ENCODE measurements at places on chromosomes 7 and 10.
A peak's percentile ranks its signal among the peaks of the same experiment; 100 is the strongest.

DNA sequence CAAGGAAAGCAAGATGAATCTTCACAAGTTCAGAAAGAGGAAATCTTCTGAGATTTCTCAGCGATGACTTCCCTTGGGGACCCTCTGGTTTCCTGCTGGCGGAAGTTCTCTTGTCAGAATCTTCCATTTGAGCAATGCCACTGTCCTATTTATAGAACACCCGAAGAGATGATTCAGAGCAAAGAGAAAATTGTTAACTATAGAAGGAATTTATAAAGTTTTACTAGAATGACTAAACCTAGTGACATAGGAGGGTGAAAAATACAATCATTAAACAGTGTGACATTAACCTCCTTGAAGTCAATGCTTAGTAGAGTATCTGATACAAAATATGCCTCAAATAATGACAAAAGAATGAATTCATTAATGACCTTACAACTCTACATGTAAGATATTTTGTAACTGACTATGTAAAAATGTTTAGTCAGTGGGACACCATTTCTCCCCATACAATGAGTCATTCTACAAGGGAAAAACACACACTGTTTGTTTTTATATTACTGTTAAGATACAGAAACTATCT, 206.5 kb upstream of the CNTNAP2 start:
- DNase-seq = peak; percentile 35

DNA sequence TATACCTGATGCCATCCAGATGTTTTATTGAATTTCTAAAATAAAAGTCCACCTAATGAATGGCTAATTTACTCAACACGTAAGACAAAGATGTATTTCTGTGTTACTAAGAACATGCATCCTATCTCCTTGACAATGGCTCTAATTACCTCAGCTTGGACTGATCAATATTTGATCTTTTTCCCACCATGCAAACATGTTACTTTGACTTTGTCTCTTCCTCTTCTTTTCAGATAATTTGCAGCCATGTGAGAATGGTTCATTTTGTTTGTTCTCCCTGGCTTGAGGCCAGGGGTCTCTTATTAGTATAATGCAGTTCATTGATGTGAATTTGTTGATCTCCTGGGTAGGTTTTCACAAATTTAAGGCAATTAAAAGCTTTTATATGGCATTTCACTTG, 302.1 kb downstream of the ADK start:
- no peak for DNase-seq

GRCh38 chr10:94178475-94179253, 184.1 kb downstream of the NOC3L start:
- no peak for DNase-seq

DNA sequence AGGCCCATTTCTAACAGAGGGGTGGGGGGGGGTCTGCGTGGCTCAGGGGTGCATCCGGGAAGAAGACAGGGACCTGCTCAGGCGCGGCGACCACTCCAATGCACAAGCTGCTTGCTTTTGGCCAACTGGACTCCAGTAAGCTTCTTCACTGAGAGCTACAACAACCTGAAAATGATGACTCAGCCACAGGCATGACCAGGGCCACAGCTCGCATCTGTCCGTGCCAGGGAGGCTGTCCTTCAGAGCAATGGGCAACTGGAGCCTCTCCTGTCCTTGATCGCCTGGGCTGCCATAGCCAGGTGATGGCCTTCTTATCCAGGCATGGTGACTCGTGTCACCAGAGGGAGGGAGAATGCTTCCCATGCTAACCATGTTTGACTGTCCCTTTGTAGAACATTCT, 81.6 kb upstream of the RNF32 start:
- no peak for DNase-seq

GRCh38 chr7:103598326-103598905, 152.4 kb upstream of the SLC26A5 start:
- DNase-seq = no peak

GRCh38 chr7:33707427-33707826, 197.9 kb upstream of the BMPER start:
- DNase-seq = peak; percentile 65

DNA sequence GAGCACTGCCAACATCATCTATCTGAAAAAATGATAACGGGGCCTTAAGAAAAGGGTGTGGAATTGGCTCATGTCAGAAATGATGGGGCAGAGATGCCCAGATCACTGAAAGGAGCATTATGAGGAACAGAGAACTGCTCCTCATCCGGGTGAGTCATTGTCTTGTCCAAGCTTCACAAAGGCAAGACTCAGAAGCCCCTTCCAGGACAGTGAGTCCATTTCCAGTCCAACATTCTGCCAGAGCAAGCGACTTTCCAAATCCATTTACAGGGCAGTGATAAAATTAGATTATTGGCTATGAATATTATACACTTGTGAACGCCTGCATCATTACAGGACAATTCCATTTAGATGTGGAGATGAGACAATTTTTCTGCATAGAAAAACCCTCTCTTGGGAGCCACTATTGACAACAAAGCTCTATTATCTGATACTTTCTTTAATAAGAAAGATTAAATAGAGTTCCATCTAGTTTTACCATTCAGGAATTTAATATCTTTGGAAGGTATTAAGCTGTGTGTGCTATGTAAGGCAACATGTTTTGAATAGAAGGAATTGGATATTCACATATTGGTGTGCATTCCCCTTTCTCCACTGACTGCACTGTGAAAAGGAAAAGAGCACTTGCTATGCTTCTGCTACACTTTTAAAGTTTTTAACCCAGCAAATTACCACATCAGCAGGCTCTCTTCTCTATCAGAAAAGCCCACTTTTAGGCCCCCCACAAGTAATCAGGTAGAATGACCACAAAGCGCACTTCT, 159.6 kb downstream of the NRP1 start:
- no peak for DNase-seq

DNA sequence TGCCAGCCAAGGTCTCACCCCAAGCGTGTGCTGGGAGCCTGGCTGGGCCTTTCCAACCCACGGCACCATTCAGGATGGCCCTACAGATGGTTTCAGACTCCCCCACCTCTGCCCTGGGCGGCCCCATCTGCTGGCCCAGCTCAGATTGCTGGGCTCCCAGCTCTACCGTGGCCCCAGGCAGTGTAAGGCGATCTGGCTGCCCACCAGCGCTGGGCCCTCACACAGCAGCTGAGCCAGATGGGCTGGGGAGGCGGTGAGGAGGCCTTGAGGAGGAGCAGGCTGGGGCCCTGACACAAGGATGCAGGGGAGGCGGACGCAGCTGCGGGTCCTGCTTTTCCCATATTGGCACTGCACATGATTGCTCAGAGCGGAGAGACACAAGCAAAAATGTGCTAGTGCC, 162.8 kb downstream of the NRF1 start:
- no peak for DNase-seq

DNA sequence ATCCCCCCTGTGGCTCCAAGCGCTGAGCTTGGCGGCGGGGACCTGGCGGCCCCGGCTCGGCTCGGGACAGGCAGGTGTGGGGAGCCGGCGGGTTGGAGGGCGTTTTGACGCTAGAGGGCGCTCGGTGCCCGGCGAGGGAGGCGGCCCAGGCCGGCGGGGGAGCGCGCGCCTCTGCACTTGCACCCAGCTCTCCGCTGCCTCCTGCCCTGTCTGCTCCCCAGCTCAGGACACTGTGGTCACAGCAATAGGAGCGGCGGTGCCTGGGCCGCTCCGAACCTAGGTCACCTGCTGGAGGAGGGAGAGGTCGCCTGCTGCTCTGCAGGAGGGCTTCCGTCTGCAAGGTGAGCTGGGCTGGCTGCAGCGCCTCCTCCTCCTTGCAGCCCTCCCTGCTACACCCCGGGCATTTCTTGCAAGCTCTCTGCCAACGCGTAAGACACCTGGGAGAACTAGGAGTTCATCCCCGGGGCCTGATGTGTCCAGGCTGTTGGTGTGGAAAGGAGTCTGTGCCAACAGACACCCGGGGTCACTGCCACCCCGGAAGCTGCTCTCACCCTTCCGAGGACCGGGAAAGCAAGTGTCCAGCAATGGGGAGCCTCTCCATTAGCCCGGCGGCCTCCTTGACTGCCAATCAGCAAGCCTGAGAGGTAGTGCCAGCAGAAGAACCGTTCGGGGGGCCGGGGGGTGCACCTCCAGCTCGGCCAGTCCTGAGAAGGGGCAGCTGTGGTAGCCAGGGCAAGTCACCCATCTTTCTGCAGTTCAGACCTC, 620.4 kb downstream of the GALNT17 start:
- peak; percentile 32 for DNase-seq

- DNase-seq = no peak
Observed at GRCh38 chr10:103353281-103353680, 2.3 kb upstream of the PCGF6 start.

GRCh38 chr7:77752016-77752415, 46.2 kb downstream of the TMEM60 start:
- DNase-seq = no peak

GRCh38 chr7:111238886-111239285, 148.0 kb downstream of the LRRN3 start:
- peak; percentile 28 for DNase-seq

GRCh38 chr10:6689036-6689435, 109.0 kb upstream of the PRKCQ start:
- no peak for DNase-seq

GRCh38 chr7:5629941-5630340, 151.5 kb downstream of the RNF216 start:
- DNase-seq = peak; percentile 70

DNA sequence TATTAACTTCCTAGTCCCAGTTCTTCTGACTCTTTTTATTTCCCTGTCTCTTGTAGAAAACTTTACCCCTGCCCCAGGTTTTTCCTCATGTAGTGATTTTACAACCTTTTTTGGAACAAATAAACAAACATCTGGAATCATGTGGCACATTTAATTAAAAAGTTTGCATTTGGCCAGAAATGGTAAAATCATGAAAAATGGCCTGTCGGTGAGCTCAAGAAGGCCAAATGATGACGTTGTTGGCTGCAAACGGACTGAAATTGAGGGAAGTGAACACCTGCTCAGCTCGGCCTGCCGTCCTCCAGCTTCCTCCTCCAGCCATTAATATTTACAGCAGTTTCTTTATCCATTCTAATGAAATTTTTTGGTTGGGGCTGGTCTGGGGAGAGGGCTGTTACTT, 902.8 kb downstream of the LRMDA start:
- no peak for DNase-seq

DNA sequence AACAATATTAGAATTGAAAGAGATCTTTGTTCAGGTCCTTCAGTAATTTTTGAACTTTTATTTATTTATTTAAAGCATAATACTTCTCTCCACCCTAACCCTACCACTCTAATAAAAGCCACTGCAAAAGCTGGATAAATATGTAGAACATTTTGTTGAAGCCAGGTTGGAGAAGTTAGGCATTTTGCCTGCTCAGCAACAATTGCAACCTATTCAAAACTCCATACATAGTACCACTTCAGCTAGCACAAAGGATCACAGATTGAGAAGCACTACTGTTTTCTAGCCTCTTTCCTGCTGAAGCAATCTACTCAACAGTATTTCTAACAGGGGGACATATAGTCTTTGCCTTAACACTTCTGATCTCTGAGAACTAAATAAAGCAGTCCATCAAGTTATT, 25.0 kb downstream of the RUNDC3B start:
- no peak for DNase-seq

DNA sequence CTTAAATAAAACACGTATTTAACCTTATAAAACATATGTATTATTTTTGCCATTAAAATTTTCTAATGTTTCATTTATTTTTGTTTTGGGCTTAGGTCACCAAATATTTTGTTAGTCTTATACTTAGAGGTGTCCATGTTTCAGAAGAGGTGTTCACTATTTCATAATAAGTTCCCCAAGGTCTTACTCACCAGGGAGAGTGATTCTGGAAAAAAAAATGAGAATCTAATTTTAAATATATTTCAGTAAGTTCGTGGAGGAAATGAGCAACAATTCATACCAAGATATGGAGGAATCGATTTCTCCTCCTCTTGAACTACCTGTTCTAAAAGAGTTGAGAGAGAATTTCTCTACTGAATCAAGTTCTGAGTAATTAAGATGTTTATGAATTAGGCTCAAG, 271.6 kb upstream of the SLC26A5 start:
- DNase-seq = no peak

DNA sequence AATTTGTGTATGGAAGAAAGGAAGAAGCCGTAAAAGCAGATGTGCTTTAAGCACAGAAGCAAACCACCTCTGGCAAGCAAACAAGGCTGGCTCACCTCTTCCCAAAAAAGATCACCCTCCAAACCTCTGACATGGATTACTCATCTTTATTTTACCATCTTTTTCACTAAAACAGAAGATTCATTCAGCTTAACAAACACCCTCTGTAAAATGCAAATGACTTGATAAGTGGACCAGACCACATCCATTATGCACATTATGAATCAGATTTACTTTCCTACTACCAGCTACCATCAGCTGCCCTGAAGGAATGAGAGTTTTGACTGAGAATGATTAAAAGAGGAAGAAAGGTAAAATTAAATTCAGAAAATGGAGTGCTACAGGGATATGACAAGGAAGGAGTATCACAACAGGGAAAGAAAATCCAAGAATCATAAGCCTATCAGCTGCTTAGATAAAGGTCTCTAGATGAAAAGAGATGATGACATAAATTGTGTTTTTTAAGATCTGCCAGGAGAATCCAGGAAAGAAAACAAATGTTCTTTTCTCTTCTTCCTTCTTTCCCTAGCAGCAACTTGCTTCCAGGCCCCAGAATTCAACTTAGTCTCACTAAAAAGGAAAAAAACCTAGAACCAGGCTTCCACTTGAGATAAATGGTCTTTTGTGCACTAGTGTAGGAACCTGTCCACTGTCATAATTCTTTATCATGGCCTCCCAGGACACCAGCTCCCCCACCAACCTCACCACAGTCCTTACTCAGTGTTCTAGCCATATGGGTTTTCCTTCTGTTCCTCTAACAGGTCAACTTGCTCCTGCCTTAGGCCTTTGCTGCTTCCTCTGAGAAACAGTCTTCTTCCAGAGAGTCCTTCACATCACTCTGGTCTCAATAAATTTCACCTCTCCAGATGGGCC, 47.4 kb downstream of the JAZF1 start:
- no peak for DNase-seq

GRCh38 chr7:131244259-131244852, 83.3 kb upstream of the MKLN1 start:
- DNase-seq = peak; percentile 95

GRCh38 chr10:6746782-6747181, 166.7 kb upstream of the PRKCQ start:
- DNase-seq = no peak

DNA sequence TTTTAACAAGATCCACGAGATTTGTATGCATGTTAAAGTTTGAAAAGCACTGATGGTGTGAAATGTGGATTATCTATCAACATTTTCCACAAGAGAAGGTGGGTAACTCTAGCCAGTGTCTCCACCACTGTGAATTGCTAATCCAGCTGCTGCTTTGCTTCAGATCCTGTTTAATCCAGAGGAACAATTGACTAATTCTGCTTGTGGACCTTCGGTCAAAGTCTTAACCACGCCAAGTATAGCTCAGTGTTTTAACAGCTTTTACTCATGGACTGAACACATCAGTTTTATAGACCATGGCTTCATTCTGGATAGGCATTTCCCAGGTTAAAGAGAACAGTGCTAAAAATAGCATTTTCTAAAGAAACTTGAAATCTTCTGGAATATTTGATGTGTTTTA, 23.5 kb downstream of the ADK start:
- DNase-seq = no peak

All from fibroblast of skin of abdomen (primary cell).